Neural crest cell (in vitro differentiated cells): ENCODE measurements at places on chromosomes 3 and 15. TPM values are rescaled to one million over a fixed set of nuclear protein-coding genes. Genes with fewer than 3 reads are reported as not detected.

GRCh38 chr15:30953731-30954378 lies 37.6 kb downstream of the MTMR10 start:
- no peak for DNase-seq

- DNase-seq: no peak
Observed at GRCh38 chr15:73308305-73308704, 60.5 kb downstream of the HCN4 start.

DNA sequence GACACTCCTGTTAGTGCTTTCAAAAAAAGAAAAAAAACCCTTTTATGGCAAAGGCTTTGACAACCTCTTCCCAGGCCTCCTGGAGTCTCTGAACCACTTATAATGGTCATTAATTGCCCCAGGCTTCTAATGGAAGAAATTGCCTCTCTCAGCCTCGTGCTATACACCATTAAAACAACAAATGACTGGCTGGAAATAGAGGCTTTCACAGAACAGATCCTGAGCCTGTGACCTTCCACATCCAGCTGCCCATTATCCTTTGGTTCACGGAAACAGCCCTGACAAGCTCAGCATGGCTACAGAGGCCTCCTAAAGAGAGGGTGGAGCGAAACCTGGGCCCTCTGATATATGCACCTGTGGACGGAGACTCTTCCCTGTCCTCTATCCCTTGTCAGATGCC lies 26.8 kb upstream of the MKRN3 start:
- DNase-seq: no peak

DNA sequence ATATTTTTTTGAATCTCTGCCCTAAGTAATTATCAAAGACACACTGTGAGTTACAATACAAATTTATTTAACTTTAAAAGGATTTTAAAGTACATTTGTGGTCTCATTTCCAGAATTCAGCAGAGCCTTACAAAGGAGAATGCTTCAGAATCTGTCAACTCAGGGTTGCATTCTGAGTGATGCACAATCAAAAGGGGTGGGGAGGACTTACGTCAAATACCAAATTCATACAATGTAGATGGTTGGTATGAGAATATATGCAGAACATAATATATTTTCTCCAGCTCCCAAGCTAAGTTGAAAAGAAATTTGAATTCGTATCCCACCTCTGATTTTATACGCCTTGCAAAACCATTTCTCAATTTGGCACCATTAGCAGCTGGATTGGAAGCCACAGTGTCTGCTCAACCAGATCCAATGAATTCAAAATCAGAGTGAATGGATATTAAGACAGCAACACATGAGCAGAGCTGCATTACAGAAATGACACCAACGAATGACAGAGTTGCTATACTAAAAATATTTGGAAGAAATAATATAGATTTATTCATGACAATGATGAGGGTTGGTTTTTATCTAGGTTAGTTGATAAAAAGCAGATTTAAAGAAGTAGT lies 110.4 kb upstream of the CFAP20DC start:
- DNase-seq: no peak

DNA sequence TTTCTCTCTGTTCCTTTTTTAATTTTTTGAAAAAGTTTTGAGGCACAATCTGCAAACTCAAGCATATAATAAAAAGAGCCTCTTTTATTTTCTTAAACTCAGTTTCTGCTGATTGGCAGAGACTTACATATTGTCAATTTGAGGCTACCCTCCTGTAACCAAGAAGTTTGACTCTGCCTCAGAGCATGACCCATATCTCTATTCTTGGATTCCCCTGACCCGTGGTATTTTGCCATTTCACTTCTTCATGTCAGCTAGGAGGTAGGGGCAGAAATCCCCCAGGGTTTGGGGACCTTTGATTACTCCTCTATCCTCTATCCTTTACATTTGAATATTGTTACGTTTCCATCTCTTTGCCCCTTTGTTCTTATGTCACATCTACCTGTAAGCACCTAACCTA lies 479.1 kb upstream of the ALCAM start:
- no peak for DNase-seq

DNA sequence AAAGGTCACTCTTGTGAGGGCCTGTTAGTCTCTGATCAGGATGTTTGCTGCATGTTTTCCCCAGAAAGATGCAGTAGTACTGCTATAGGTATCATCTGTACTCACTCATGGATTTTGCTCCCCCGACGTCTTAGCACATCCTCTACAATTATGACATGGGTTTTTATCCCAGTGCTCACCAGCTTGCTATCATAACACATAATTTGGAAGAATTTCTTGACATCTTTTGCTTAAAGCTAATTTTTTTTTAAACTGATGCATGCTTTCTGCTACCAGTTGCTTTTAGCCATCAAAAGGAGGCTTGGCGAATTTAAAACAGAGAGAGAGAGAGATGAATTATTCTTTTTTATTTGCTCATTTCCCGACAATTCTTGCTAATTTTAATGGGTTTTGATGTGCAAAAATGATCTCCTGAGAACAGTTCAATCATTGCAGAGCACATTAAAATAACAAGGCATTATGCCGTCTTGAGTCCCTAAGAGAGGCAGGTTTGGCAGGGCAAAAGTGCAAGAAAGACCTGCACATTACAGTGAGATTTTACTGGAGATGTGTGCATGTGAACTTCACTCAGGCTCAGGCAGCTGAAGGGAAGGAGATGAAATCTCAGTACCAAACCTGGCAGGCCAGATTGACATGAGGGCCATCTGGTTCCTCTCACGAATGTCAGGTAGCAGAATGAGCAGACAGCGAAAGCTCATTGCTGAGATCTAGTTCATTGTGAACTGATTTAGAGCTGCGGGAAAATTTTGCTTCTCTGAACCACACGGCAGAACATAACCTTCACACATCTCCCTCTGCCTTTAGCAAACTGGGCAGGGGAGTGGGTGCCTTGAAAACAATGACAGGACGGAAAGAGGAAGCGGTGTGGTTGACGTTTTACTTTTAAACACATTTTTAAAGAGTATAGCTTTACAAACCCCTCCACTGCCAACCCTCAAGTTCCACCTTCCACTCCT lies 25.9 kb upstream of the GOLGA8B start:
- DNase-seq: no peak

GRCh38 chr3:23055733-23056376 lies 147.3 kb upstream of the UBE2E2 start:
- DNase-seq: no peak

- DNase-seq: no peak
Observed at GRCh38 chr3:61600195-61600594, 38.8 kb downstream of the PTPRG start.

- DNase-seq: no peak
Observed at GRCh38 chr3:182710557-182711157, 82.6 kb upstream of the ATP11B start.

- DNase-seq: no peak
Observed at GRCh38 chr15:61541516-61541915, 312.4 kb upstream of the RORA start.

DNA sequence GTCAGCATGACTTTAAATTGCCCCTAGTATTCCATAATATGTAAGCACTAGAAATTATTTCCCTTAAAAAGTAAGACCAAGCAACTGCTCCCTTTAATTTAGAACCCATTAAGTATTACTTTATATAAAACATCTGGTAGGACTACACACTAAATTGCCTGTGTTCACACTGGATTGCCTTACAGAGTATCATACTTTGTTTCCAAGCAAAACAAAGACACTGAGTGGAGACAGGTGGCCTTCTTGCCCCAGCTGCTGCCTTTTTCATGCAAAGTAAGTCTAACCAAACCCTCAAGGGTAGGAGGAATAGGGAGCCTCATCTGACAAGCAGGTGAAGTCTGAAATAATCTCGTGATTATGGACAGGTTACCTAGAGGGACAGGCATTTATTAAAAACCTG lies 87.3 kb downstream of the PEX5L start:
- no peak for DNase-seq

DNA sequence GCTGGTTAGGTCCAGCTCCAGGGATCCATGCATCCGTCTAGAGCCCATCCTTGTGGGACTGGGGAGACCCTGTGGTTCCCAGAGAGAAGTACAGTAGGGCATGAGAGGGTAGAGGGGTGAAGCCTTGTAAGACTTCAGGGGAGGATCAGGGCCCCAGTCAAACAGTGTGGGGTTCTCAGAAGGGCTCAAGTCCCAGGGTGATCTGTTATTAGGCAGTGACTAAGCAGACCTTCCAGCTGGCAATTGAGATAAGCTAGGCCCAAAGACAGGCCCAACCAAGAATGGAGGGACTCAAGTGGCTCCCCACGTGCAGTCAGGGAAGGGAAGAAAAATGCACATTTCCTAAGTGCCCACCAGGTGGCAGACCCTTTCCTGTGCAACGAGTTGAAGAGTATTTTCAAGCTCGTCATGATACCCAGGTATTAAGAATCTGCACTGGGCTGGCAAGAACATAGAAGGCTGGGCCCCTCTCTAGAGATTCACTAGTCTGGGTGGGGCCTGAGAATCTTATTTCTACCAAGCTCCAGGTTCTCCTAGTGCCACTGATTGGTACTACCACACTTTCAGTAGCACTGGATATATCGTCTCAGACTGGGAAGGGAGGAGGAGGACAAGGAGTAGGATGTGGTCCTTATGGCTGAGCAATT lies 240.8 kb downstream of the NR1D2 start:
- peak; percentile 16 for DNase-seq

- no peak for DNase-seq
Observed at GRCh38 chr3:118180853-118181252, 853.8 kb downstream of the IGSF11 start.

- DNase-seq: no peak
Observed at GRCh38 chr3:112047264-112047663, 12.7 kb downstream of the TMPRSS7 start.

GRCh38 chr3:153855772-153856171 lies 265.4 kb upstream of the ARHGEF26 start:
- DNase-seq: no peak

GRCh38 chr3:177236704-177237103 lies 39.4 kb upstream of the TBL1XR1 start:
- DNase-seq: no peak

The P4HTM gene
- total RNA-seq: 29.1 and 31.4 TPM in 2 replicates

The CHRD gene
- total RNA-seq: 3.2 and 4.0 TPM in 2 replicates

The NR1D2 gene
- 8.6 and 10.0 TPM in 2 replicates for total RNA-seq

The TMEM42 gene
- total RNA-seq: 8.0 and 9.5 TPM in 2 replicates

The MAGI1 gene
- total RNA-seq: 47.7 and 49.8 TPM in 2 replicates

The TFDP2 gene
- 64.5 and 75.4 TPM in 2 replicates for total RNA-seq

The CCDC39 gene
- 0.07 TPM in 1 of 2 replicates, not detected in the other for total RNA-seq

The IL16 gene
- total RNA-seq: 0.05 and 0.25 TPM in 2 replicates

The SPSB4 gene
- 33.2 and 35.1 TPM in 2 replicates for total RNA-seq

The TGM5 gene
- not detected in 2 replicates for total RNA-seq

The SLCO2A1 gene
- total RNA-seq: 0.07 and 0.33 TPM in 2 replicates

The PRR20G gene
- not detected in 2 replicates for total RNA-seq
